ENCODE measurements at places on chromosomes 6 and 20.

- peak; percentile 49 for DNase-seq
Measured at GRCh38 chr6:53216301-53216700, 67.7 kb upstream of the GCM1 start.

DNA sequence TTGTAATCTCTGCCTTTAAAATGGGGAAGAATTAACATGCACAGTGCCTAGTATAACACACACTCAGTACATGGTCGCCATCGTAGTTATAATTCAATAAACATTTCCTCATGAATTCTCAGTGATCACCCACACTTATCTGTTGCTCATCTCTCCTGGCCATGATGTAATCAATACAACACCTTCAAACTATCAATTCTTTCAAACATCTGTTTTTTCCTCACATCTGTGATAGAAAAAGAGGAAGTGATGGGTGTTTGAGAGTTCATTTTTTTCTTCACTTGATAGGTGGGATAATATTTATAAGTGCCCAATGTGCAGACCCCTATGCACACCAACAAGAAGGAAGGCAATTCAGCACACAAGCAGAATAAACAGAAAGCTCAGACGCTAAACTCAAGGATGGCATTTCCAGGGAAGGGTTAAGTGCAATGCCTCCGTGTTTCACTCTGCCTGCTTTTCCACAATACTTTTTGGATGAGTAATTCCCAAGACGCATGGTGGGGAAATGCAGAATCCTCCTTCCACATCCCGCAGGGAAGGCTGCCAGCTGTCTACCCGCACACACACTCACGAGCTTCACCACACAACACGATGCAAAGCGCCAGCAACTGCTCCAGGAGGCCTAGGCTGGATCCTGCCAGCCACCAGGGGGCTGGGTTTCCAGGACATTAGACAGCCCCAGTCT lies 100.3 kb downstream of the GMPR start:
- DNase-seq: no peak

- no peak for DNase-seq
Measured at GRCh38 chr20:7770578-7770977, 169.7 kb downstream of the HAO1 start.

GRCh38 chr6:32074996-32075532 lies 34.1 kb downstream of the TNXB start:
- no peak for DNase-seq

GRCh38 chr6:169014211-169015197 lies 239.1 kb downstream of the THBS2 start:
- no peak for DNase-seq

DNA sequence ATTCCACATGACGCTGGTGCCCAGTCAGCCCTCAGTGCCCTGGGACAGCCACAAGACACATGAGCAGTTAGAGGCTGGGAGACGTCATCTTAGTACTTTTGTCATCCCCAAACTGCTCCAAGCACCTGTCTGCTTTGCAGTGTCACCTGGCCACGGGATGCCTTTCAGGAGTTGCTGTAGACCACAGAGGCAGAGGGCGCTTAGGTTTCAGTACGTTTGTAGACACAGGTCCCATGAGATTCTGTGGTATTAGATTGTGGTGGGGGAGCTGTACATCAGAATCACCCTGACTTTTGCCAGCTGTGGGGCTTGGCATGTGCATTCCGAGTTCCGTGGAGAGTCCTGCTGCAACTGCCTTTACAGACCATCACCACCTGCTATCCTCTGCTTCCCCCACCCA lies 16.7 kb downstream of the MAVS start:
- DNase-seq: no peak

DNA sequence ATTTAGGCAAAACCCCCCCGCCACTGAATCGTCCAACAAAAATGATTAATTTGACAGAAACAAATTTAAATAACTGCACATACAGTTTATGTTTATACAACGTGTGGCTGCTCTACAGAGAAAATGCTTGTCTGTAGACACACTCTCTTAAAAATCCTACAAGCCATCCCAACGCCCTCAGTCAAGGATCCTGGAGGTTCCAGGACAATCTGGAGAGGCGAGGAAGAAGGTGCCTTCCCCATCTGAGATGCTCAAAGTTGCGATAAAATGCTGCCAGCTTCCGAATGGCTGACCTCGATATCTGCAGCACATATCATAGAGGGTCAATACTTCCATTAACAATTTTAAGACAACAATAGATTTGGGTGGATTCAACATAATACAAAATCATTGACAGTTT lies 25.3 kb downstream of the ZNF217 start:
- DNase-seq: no peak

GRCh38 chr6:81844686-81845085 lies 92.2 kb upstream of the TENT5A start:
- no peak for DNase-seq

GRCh38 chr6:78347191-78347916 lies 520.0 kb upstream of the IRAK1BP1 start:
- DNase-seq: no peak

DNA sequence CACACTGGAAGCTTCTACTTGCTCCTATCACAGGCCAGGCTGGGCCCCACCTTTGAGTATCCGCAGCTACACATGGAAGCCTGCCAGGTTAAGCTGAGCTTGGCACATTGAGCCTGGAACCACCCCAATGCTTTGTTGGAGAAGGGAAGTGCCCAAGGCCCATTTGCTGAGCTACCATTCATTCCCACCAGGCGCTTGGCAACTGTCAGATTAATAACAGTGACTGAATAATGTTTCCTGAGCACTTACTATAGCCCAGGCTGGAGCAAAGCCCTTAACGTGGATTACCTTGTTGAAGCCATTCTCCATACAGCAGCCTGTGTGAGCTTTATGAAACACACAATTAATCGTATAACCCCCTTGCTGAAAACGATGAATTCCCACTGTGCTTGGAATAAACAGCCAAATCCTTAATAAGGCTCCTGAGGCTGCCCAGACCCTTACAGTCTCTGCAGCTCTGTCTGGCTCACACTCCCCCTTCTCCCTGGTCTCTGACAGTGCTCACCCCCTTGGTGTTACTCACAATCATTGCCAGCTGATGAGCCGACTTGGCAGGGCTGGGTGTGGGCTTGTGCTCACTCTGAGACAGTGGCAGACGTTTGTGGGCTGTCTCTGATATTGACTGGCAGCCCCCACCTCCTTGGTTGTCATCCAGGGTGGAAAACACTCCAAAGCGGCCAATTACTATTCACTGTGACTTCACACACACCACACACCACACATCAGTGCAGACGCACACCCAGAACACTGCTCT lies 357.1 kb downstream of the MAFB start:
- DNase-seq: no peak

DNA sequence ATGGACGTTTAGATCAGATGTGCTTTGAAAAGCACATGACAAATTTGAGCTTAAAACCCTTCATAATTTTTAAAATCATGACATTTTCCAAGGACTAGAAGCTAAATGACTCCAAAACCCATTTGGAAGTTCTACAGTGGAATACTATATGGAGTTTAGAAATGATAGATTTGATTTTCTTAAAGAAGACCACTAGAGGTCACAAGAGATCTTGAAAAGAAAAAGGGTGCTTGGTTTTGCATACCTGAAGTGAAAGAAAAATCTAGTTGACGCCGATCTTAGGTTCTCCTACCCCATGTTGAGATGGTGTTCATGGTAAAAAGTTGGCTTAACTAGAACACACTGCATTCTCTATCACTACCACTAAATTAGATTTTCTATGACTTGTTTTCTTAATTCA lies 31.5 kb downstream of the CFAP61 start:
- DNase-seq: peak; percentile 33

GRCh38 chr20:19241440-19241839 lies 29.0 kb downstream of the SLC24A3 start:
- no peak for DNase-seq

DNA sequence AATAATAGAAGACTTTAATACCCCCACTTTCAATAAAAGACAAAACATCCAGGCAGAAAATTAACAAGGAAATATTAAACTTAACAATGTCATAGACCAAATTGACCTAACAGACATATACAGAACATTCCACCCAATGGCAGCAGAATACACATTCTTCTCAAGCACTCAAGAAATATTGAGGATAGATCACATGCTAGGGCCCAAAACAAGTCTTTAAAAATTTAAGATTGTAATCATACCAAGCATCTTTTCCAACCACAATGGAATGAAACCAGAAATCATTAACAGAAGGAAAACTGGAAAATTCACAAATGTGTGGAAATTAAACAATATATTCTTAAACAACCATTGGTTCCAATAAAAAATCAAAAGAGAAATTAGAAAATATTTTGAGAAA lies 161.0 kb downstream of the COL12A1 start:
- no peak for DNase-seq

- no peak for DNase-seq
Measured at GRCh38 chr20:36498386-36499179, 42.7 kb upstream of the MYL9 start.

GRCh38 chr6:21395121-21395520 lies 198.4 kb upstream of the SOX4 start:
- DNase-seq: no peak

- no peak for DNase-seq
Measured at GRCh38 chr6:136641166-136641565, 90.9 kb upstream of the MAP7 start.

DNA sequence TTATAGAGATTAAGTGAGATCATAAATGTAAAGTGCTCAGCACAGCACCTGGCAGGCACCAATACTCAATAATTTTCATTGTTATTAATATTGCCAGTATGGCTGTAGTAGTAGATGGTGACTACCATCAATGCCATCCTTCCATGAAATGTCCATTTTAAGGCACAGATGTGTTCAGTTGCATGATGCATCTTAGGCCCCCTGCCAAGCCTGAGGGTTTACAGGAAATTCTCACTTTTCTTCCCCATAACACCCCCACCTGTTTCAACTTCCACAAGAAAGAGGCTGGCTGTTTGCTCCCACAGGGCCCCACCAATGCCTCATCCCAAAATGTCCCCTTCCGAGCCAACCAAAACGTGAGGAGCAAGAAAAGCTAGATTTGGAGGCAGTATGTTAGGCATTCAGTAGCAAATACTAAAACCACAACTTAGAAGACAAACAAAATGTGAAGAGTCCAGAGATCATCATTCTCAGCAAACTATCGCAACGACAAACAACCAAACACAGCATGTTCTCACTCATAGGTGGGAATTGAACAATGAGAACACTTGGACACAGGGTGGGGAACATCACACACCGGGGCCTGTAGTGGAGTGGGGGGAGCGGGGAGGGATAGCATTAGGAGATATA lies 110.6 kb upstream of the NHSL1 start:
- no peak for DNase-seq

GRCh38 chr6:142474531-142475289 lies 172.9 kb downstream of the ADGRG6 start:
- DNase-seq: peak; percentile 17

DNA sequence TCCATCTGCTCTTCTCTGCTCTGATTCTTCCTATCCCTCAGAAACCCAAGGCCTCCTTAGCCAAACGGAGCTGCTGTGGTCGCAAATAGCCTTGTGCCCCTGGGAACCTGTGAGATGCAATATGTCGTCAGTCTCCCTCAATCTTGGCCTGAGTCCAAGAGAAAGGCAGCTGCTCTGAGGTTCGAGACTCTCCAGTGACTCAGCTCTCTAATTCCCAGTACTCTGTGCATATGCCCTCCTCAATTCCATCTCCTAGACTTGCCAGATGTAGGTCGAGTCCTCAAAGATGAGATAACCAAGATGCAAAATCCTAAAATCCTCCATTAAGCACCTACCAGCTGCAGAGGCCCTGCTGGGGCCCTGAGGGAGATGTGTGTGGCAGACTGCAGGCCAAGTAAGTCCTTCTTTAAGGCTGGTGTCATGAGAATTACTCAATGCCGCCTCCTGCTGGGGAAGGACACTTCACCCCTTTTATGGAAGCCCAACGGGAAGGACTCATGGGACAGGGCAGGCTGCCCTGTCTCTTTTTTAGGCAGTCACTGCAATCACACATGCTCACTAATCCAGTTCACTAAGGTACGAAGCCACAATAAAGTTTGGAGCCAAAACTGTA lies 28.5 kb downstream of the C6orf15 start:
- DNase-seq: no peak

- no peak for DNase-seq
Measured at GRCh38 chr6:22575190-22575589, 5.8 kb downstream of the HDGFL1 start.

DNA sequence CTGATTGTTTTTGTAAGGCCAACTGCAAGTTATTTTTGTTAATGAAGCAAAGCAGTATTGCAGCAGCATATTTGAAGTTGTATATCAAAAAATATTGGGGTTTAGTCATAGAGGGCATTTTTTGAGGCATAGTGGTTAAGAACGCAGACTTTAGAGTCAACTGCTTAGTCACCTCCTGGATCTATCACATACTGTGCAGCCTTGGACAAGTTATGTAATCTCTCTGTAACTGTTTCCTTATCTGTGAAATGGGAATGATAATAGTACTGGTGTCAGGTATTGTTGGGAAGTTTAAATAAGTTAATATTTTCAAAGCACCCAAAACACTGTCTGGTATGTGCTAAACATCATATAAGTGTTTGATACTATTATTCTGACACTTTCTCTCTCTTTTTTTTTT lies 27.2 kb upstream of the EFHC1 start:
- no peak for DNase-seq

DNA sequence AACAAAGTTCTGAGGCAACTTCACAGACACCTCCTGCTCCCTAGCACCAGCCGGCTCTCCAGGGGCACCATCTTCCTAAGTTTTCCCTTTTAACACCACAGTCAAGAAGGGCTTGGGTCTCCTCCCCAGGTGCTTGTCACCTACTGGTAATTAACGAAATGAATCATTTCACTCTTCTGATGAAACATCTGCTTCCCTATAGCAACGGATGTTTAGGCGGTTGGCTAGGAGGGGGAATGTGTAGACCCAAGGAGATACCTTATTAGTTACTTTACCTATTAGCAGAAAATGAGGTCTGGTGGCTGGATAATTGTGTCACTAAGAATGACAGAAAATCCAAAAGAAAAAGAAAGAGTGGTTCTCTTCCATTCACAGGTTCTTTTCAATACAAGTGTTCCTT lies 46.3 kb upstream of the FABP7 start:
- DNase-seq: no peak

DNA sequence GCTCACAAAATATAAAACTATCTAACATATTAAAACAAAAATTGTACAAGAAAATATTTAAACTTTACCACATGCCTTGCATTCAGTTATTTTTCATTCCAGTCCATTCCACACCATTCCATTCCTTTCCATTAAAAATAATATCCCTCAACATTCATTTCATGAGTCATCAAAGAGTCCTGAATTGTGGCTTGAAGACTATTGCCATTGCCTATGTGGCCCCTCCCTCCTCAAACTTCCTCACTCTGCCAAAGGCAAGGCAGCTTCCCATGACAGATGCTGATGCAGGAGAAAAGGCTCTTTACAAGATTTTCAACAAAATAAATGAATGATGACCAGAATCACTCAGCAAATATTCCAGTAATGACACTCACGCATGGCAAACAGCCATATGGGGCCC lies 31.7 kb downstream of the IL20RA start:
- DNase-seq: no peak

DNA sequence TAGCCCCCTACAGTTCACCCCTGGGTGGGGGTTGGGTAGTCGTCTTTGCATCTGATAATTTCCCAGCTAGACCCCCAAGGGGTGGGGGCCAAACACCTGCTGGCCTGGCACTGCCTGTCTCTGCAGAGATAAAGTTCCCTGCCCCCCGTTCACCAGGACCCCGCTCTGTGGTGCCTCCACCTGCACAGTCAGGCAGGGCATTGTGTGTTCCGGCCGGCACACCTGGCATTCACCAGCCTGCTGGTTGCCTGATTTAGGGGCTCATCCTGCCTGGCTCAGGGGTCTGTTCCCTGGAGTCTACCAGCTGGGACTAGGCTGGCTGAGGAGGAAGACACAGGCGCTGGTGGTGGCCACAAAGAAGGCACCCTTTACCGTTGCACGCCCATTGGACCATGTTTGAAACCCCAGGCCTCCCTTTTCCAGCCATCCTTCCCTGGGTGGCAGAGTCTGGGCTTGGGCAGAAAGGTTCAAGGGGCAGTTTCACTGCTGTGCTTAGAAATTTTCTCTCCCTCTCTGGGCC lies 30.8 kb upstream of the SCRT2 start:
- no peak for DNase-seq
